ENCODE measurements at places on chromosomes 6 and 20. TPM values are rescaled to one million over a fixed set of nuclear protein-coding genes. Genes with fewer than 3 reads are reported as not detected.

DNA sequence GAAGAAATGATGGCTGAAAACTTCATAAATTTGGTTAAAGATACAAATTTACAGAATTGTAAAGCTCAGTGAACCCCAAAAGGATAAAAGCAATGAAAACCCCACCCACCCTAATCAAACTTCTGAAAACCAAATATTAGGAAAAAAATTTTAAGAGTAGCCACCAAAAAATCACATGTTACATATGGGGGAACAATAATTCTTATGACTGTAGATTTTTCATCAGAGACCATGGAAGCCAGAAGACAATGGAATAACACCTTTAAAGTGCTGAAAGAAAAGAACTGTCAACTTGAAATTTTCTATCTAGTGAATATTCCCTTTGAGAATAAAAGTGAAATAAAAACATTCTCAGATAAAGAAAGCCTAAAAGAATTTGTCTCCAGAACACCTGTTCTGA, 24.4 kb downstream of the PROCR start:
- no peak for DNase-seq

NOTCH4 gene
- 30.6 TPM for total RNA-seq

GRCh38 chr20:33584976-33585375, 77.2 kb upstream of the C20orf144 start:
- DNase-seq: no peak

GRCh38 chr6:6908121-6908520, 199.6 kb upstream of the RREB1 start:
- no peak for DNase-seq

SDC4 gene
- total RNA-seq: 77.2 TPM

TFAP2C gene
- 3.4 TPM for total RNA-seq

OR2J3 gene
- not detected for total RNA-seq

DNA sequence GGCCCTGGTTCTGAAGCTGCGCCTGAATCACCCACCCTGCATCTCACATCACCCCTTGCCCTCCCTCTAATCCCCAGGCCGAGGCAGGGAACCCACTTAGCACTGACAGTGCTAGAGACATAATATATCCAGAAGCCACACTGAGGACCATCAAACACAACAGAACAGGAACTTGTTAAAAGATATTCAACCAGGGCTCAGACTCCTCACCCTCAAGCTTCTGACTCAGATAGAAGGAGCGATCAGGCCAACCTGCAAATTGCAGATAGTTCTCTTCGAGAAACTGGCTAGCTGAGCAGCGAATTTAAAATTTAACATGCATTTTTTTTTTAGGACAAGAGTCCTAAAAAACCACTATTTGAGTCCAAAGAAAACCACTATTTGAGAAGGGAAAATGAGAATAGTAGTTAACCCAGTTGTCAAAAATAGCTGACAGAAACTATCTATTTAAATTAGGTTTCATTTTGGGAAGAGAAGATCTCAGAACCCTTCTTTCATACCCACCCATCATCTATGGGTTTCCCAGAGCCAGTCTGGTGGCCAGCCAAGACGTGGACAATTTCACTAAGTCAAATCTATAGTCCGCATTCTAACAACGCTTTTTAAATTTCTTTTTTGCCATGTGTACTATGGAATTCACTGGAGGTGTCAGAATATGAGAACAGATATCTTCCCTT, 95.6 kb downstream of the OPRM1 start:
- DNase-seq: no peak

DNA sequence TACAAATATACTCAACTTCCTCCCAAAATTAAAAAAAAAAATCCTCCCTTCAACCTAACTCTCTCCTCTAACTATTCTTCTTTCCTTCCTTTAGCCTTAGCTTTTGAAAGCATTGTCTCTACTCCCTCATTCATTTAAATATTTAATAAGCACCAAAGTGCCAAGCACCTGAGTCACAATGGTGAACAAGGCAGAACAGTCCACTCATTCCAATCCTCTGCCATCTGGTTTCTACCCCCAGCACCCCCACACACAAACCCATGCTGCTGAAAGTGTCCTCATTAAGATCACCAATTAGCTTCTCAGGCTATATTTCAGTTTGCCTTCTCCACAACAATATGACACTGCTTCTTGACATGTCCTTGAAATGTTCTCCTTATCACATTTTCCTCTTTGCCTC, 76.3 kb downstream of the DTNBP1 start:
- DNase-seq: no peak

ATP9A gene
- 46.4 TPM for total RNA-seq

- DNase-seq: no peak
Measured at GRCh38 chr6:135014353-135014832, 40.2 kb downstream of the HBS1L start.

- peak; percentile 85 for DNase-seq
Measured at GRCh38 chr20:1664911-1665310, 7.3 kb upstream of the SIRPG start.

GPX6 gene
- not detected for total RNA-seq

GRCh38 chr6:70409216-70409615, 4.1 kb upstream of the FAM135A start:
- DNase-seq: no peak

DNA sequence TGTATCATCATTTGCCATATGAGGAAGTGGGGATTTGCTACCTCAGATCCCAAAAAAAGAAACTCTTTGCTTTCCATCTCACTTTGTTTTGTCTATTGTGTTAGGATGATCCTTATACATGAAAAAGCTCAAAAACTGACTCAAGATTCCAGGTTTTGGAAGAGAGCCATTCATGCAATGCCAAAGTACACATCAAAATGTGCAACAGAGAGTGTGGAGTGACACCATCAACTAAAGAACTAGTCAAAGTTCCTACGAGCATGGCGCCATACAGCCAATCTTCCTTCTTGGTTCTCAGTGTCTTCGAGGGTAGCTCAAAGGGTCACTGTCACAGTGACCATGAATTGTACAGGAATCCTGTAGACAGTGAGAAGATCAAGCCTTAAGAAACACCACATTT, 255.8 kb upstream of the SASH1 start:
- no peak for DNase-seq

All from esophagus muscularis mucosa (tissue), 4 donors.